ENCODE measurements at places on chromosomes 4 and X.

DNA sequence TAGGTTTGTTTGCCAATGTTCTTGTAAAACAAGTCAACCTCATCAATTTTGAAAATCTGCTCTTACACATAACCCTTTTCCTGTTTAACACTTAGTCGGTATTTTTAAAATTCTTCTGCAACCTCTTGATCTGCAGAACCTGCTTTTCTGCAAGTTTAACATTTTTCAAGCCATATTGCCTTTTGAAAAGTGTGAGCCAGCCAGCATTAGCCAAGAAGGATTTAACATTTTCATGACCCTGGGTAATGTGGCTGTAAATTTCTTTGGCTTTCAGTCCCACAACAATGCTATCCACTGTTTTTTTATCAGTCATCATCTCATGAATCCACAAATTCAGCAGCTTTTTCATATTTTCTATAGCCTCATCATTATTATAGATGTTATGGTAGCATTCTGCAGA, 956.5 kb downstream of the FAT4 start:
- no peak overlapping the region for H3K4me3 ChIP-seq
- H3K4me1 ChIP-seq = no peaks in the 10 kb centered on the region
- no peak overlapping the region for H3K27ac ChIP-seq
- DNase-seq = no peak

DNA sequence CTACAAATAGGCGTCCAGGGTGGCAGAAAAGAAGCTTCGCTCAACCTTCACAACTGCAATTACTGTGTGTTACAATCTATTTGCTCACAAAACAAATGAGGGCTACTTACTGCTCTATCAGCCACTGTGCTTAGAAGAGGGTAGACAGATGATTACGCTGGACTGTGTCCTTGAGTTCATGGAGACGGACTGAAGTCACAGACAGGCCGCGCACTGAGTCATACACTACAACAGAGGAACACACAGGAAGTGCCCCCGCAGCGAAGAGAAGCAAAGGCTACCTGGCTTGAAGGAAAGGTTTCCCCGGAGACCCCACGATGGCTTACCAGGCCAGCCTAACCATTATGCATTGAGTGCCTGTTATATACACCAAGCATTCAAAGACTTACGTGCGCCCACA, 25.6 kb downstream of the FAT1 start:
- H3K4me3 ChIP-seq = no peak overlapping the region
- no peak overlapping the region for H3K27ac ChIP-seq
- H3K36me3 ChIP-seq = no peaks in the 10 kb centered on the region
- H3K27me3 ChIP-seq = no peaks in the 10 kb centered on the region

- H3K4me1 ChIP-seq = no peaks in the 10 kb centered on the region
- peaks cover 6% of the 10 kb centered on the region for H3K27me3 ChIP-seq
- no peak overlapping the region for H3K27ac ChIP-seq
- no peak overlapping the region for H3K4me3 ChIP-seq
- H3K36me3 ChIP-seq = no peaks in the 10 kb centered on the region
Observed at GRCh38 chr4:1608196-1608820, 75.8 kb downstream of the FAM53A start.

DNA sequence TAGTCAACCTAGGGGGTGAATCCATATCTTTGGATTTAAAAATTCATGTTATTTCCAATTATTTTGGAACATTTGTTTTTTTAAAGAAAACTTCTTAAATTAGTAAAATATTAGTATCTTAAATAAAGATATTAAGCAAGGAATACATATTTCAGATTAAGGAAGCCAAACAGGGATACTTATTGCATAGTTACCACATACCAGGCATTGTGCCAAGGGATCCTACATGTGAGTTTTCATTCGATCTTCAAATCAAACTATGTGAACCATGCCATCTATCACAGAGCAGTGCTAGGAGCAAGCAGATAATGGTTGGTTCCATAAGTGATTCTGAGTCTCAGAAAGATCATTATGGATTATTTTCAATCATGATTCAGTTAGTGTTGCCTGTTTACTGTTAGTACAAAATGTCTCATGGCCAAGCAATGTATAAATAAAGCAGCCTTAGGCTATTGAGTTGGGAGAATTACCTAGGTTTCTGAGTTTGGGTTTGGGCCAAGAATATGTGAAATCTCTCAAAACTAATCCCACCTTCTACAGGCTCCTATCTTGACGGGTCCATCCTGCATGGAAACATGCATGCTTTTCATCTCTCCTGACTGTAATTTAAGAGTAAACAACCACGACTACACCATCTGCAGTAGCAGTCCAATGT, 176.7 kb downstream of the NPFFR2 start:
- no peak overlapping the region for H3K27ac ChIP-seq
- no peak for DNase-seq
- no peaks in the 10 kb centered on the region for H3K36me3 ChIP-seq
- H3K27me3 ChIP-seq = no peaks in the 10 kb centered on the region

- no peaks in the 10 kb centered on the region for H3K27me3 ChIP-seq
- H3K27ac ChIP-seq = no peak overlapping the region
- H3K36me3 ChIP-seq = no peaks in the 10 kb centered on the region
Observed at GRCh38 chrX:39073131-39073530, 271.9 kb downstream of the MID1IP1 start.

GRCh38 chrX:39921838-39922237, 175.9 kb downstream of the BCOR start:
- no peaks in the 10 kb centered on the region for H3K4me1 ChIP-seq
- no peak overlapping the region for H3K27ac ChIP-seq
- H3K27me3 ChIP-seq = no peaks in the 10 kb centered on the region
- H3K4me3 ChIP-seq = no peak overlapping the region
- no peaks in the 10 kb centered on the region for H3K36me3 ChIP-seq

- no peak overlapping the region for H3K4me3 ChIP-seq
- H3K36me3 ChIP-seq = no peaks in the 10 kb centered on the region
- no peak overlapping the region for H3K27ac ChIP-seq
- no peak for DNase-seq
Observed at GRCh38 chr4:148964456-148964855, 522.2 kb upstream of the NR3C2 start.

DNA sequence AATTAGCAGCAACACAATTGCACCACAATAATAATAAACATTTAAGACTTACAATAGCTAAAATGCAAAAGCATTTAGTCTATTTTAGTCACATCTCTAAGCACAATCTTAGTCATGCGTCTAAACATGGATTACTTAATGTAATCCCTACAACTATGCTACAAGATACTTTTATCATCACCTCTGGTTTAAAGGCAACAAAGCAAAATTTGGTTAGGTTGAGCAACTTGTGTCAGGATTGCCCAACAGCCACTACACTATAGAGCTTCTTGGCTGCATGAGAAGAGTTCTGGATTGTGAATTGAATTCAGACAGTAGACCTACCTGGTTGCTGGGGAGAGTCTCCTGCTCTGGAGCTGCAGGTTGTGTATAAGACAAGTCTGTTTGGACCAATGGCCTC, 146.5 kb upstream of the PUDP start:
- no peaks in the 10 kb centered on the region for H3K36me3 ChIP-seq
- no peaks in the 10 kb centered on the region for H3K4me1 ChIP-seq
- no peak for DNase-seq
- no peak overlapping the region for H3K4me3 ChIP-seq
- no peak overlapping the region for H3K27ac ChIP-seq
- H3K27me3 ChIP-seq = no peaks in the 10 kb centered on the region

- no peaks in the 10 kb centered on the region for H3K27me3 ChIP-seq
- DNase-seq = no peak
- H3K4me3 ChIP-seq = no peak overlapping the region
- H3K36me3 ChIP-seq = no peaks in the 10 kb centered on the region
- no peaks in the 10 kb centered on the region for H3K4me1 ChIP-seq
Observed at GRCh38 chrX:42616981-42617380, 161.0 kb downstream of the PPP1R2C start.

DNA sequence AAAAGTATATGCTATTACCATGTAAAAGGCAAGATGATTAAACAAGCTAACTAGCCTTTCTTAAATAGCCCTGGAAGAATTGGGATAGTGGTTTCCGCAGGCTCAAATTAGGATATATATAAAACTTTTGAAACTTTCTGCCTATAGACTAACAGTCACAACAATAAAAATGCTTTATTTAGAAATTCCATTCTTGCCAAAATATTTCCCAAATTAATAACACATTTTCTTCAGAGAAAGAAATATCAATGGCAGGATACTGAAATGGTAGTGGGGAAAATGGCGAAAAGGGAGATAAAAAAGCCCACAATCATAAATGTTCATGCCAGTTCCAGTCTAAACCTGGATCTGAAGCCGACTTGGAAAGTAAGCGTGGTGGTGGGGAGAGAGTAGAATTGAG, 56.0 kb downstream of the MAD2L1 start:
- H3K36me3 ChIP-seq = no peaks in the 10 kb centered on the region
- H3K27ac ChIP-seq = no peak overlapping the region
- H3K4me3 ChIP-seq = no peak overlapping the region
- DNase-seq = no peak
- H3K4me1 ChIP-seq = no peaks in the 10 kb centered on the region

DNA sequence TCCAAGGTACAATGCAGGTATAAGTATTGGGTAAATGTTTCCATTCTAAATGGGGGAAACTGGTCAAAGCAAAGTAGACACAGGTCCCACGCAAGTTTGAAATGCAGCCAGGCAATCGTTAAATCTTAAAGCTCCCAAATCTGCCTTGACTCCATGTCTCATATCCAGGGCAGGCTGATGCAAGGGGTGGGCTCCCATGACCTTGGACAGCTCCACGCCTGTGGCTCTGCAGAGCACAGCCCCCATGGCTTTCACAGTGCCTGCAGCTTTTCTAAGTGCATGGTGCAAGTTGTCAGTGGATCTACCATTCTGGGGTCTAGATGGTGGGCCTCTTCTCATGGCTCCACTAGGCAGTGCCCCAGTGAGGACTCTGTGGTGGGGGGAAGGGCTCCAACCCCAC, 436.4 kb downstream of the DMD start:
- no peaks in the 10 kb centered on the region for H3K36me3 ChIP-seq
- H3K27ac ChIP-seq = no peak overlapping the region
- H3K27me3 ChIP-seq = no peaks in the 10 kb centered on the region
- DNase-seq = no peak
- H3K4me1 ChIP-seq = no peaks in the 10 kb centered on the region

DNA sequence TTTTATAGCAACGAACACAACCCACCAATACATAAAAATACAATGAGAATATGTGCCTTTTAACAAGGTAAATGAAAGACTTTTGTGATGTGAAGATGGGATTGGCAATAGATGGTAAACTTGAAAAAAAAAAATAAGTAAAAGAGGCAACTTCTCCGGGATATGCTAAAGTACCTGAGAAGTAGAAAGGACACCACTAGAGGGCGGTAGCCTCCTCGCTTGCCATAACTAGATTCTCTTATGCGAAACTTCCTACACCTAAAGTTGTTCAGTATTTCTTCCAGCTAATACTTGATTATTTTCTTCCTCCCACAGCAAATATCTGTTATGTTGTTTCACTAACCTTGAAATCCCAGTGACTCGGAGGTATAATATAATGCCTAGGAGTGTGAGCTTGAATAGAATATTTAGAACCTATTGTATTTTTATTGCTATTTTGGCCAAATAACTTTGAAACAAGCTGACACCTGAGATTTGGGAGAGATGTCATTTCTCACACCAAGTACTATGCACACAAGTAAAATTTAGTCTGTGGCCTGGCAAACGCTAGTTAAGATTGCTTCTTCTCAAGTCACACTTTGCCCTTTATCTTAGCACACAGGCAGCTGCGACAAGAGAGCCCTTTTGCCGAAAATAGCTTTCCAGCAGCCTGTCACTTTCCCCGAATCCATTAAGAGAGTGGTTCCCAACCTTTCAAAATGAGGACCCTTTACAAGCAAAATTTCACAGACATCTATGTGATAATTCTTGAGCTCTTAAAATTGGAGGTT, 44.9 kb upstream of the PDLIM5 start:
- H3K4me1 ChIP-seq = no peaks in the 10 kb centered on the region
- H3K4me3 ChIP-seq = no peak overlapping the region
- no peaks in the 10 kb centered on the region for H3K36me3 ChIP-seq
- no peak for DNase-seq

GRCh38 chr4:75598390-75598789, 31.9 kb downstream of the CDKL2 start:
- no peaks in the 10 kb centered on the region for H3K4me1 ChIP-seq
- no peak overlapping the region for H3K4me3 ChIP-seq

- H3K4me1 ChIP-seq = no peaks in the 10 kb centered on the region
- H3K27ac ChIP-seq = no peak overlapping the region
- no peaks in the 10 kb centered on the region for H3K36me3 ChIP-seq
- DNase-seq = no peak
Observed at GRCh38 chr4:112552668-112553067, 36.7 kb upstream of the NEUROG2 start.

- no peaks in the 10 kb centered on the region for H3K36me3 ChIP-seq
- H3K4me1 ChIP-seq = no peaks in the 10 kb centered on the region
- H3K27ac ChIP-seq = no peak overlapping the region
- H3K4me3 ChIP-seq = no peak overlapping the region
- no peak for DNase-seq
Observed at GRCh38 chr4:38734911-38735310, 47.9 kb downstream of the TLR10 start.

- H3K4me1 ChIP-seq = no peaks in the 10 kb centered on the region
- DNase-seq = no peak
- H3K4me3 ChIP-seq = no peak overlapping the region
- no peak overlapping the region for H3K27ac ChIP-seq
- no peaks in the 10 kb centered on the region for H3K36me3 ChIP-seq
- no peaks in the 10 kb centered on the region for H3K27me3 ChIP-seq
Observed at GRCh38 chr4:89425023-89425422, 117.4 kb upstream of the GPRIN3 start.

- H3K4me1 ChIP-seq = no peaks in the 10 kb centered on the region
- no peaks in the 10 kb centered on the region for H3K27me3 ChIP-seq
- no peak for DNase-seq
Observed at GRCh38 chr4:158051401-158052235, 121.2 kb downstream of the GASK1B start.

- H3K4me3 ChIP-seq = no peak overlapping the region
- H3K4me1 ChIP-seq = no peaks in the 10 kb centered on the region
- H3K36me3 ChIP-seq = no peaks in the 10 kb centered on the region
- H3K27me3 ChIP-seq = no peaks in the 10 kb centered on the region
Observed at GRCh38 chr4:137471895-137472294, 60.4 kb downstream of the PCDH18 start.

- no peak overlapping the region for H3K4me3 ChIP-seq
- no peaks in the 10 kb centered on the region for H3K27me3 ChIP-seq
- H3K4me1 ChIP-seq = no peaks in the 10 kb centered on the region
- no peak for DNase-seq
- H3K27ac ChIP-seq = no peak overlapping the region
Observed at GRCh38 chrX:2819345-2820135, 9.2 kb upstream of the GYG2 start.

DNA sequence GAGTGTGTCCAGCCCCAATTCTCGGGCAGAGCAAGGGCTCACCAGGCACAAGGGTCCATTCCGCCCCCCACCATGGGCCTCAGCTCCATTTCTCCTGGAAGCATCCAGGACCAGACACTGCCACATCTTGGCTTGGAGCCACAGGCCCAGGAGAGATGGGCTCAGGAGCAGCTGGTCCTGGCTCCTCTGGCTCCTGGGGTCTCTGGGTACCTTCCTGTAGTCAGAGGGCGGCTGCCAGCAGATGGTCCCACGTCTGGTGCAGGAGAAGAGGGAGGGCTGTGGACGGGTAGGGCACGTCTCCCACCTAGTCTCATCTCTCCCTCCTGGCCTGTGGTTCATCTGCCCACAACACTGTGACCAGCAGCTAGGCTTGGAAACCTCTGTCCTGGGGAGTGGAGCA, 8.0 kb downstream of the ATP2B3 start:
- H3K27me3 ChIP-seq = no peaks in the 10 kb centered on the region
- H3K36me3 ChIP-seq = no peaks in the 10 kb centered on the region
- DNase-seq = no peak
- no peak overlapping the region for H3K4me3 ChIP-seq

Measured in upper lobe of right lung (tissue), 1 donor.